NCI-H1694 treated with DMSO at 0.1 percent for 48 hours (cell line): ENCODE measurements at places on chromosomes 1 and 21.

DNA sequence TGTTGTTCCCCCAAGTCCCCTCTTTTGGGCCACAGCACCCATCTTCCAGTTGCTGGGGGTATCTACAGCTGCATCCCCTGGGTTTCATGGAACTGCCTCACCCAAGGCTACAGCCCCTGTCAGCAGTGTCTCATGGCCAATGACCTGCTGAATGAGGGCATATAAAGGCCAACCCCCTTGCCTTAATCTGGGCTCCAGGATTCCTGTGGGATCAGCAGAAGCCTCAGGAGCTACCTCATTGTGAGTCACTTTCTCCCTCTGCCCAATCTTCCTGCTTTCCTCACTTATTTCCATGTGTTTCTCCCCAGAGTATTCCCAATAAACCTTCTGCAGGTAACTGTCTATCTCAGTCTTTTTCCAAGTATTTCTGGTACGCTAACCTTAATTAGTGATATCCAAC lies 37.3 kb upstream of the SYT14 start:
- no peak for DNase-seq

- no peak for DNase-seq
Observed at GRCh38 chr1:204797401-204797800, 73.3 kb upstream of the NFASC start.

GRCh38 chr1:27095576-27095975 lies 59.3 kb downstream of the SLC9A1 start:
- no peak for DNase-seq

GRCh38 chr1:85563139-85563538 lies 17.4 kb upstream of the CCN1 start:
- DNase-seq = no peak

DNA sequence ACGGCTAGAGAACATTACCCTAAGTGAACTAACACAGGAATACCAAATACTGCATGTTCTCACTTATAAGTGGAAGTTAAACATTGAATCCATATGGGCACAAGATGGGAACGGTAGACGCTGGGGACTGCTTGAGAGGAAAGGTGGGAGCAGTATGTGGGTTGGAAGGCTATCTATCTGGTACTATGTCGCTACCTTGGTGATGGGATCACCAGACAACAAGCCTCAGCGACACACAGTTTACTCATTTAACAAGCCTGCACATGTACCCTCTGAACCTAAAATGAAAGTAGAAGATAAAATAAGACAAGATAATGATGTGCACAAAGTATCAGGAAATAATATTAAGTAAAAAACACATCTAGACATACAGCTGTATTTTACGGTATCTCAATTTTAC lies 819 bp downstream of the PYHIN1 start:
- DNase-seq = no peak

DNA sequence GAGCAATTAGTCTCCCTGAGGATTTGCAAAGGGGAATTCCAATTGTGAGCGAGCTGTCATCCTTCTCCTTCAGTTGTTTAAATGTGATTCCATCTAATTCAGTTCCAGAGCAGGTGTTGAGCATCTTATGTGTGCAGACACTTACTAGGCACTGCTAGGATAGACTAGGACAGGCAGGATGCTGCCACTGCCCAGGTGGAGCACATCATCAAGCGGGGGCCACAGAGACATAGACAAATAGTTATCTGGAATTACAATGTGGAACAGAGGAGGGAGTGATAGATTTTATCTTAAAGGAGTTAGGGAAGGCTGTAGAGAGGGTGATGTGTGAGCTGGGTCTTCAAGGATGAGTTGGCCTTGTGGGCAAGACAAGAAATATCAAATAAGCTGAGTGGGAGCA lies 55.9 kb downstream of the CDC7 start:
- DNase-seq = no peak

- no peak for DNase-seq
Observed at GRCh38 chr1:246454655-246455054, 52.4 kb downstream of the SMYD3 start.

- DNase-seq = no peak
Observed at GRCh38 chr1:63779338-63780211, 5.8 kb downstream of the ROR1 start.

DNA sequence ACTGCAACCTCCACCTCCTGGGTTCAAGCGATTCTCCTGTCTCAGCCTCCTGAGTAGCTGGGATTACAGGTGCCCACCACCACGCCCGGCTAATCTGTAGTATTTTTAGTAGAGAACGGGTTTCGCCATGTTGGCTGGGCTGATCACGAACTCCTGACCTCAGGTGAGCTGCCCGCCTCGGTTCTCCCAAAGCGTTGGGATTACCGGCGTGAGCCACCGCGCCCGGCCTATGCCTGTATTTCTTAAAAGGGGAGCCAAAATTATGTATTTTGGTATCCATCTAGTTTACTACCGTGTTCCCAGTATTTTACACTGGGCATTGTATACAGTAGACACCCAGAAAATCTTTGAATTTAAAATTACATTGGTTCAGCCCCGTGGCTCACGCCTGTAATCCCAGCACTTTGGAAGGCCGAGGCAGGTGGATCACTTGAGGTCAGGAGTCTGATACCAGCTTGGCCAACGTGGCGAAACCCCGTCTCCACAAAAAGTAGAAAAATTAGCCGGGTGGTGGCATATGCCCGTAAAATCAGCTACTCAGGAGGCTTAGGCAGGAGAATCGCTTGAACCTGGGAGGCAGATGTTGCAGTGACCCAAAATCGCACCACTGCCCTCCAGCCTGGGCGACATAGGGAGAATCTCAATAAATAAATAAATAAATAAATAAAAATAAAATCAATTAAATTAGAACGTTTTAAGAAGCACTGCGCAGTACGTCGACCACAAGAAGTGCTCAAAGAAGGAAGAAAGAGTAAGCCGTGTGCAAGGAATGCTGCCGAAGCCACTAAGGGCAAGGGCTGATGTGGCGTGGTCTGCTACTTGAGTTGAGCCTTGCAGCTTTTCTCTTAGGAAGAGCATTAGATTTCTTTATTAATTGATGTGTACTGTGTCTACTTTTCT lies 1.5 kb upstream of the THRAP3 start:
- no peak for DNase-seq

GRCh38 chr1:205260948-205261732 lies 33.4 kb downstream of the TMCC2 start:
- DNase-seq = no peak

- DNase-seq = no peak
Observed at GRCh38 chr1:93678491-93678890, 3.1 kb downstream of the BCAR3 start.

DNA sequence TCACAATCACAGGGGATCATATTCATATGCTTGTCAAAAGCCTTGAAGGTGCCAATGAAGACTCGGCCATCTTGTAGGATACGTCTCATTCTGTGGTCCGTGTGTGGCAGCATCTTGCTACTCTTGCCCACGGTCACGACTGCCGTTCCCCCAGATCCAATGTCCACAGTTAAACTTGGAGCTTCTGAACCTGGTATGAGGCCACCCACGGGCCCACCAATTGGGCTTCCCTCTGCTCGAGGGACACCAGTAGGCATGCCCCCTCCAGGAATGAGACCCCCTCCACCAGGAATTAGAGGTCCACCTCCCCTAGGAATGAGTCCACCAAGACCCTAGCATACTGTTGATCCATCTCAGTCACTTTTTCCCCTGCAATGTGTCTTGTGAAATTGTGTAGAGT lies 39.6 kb downstream of the MORN1 start:
- DNase-seq = no peak

GRCh38 chr1:43074709-43075108 lies 97.4 kb downstream of the EBNA1BP2 start:
- DNase-seq = no peak

DNA sequence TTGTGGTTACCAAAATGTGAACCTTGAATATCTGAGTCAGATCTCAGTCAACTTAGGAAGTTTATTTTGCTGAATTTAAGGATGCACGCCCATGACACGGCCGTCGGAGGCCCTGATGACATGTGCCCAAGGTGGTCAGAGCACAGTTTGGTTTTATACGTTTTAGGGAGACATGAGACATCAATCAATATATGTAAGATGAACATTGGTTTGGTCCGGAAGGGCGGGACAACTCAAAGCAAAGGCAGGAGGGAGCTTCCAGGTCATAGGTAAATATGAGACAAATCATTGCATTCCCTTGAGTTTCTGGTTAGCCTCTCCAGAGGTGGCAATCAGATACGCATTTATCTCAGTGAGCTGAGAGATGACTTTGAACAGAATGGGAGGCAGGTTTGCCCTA lies 1.0 kb upstream of the PRMT2 start:
- DNase-seq = no peak

GRCh38 chr1:32249831-32250525 lies 1.1 kb upstream of the LCK start:
- DNase-seq = no peak

- no peak for DNase-seq
Observed at GRCh38 chr1:6508154-6508815, 16.8 kb upstream of the PLEKHG5 start.

GRCh38 chr1:1291548-1292441 lies 11.6 kb downstream of the SCNN1D start:
- DNase-seq = peak; percentile 30

DNA sequence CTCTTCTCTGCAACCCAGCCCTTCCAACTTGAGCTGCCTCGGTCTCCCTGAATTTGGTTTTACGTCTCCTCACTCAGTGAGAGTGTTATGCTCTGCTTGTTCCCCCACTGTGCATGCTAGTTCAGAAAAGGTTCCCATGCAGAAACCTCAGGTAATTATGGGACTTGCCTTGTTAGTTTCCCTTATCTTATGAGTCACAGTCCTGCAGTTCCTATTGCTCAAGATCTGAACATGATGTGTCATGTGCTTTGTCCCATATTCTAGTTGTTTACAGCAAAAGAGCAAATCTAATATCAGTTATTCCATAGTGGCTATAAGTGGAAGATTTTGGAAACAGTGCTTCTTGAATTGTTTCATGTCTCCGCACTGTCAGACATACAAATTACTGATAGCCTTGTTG lies 74.4 kb downstream of the DUSP10 start:
- DNase-seq = no peak

DNA sequence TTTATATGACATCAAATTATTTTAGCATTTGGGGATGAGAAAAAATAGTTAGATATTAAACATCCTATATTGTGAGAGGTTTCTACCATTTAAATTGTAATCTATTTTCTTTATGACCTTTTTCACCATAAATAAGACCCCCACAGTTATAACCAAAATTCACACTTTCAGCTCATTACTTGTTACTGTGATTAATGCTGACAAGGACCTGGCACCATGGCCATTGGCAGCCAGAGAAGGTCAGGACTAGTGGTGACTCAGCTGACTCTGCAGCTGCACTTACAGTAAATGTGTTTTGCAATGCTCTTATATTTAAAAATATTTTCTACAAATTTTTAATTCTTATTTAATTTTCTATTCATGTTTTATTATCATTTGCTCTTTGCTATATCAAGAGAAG lies 133.3 kb upstream of the C1orf105 start:
- DNase-seq = no peak

- no peak for DNase-seq
Observed at GRCh38 chr1:66003690-66004089, 211.0 kb downstream of the PDE4B start.

- no peak for DNase-seq
Observed at GRCh38 chr1:91020486-91020885, 1.3 kb downstream of the ZNF644 start.

DNA sequence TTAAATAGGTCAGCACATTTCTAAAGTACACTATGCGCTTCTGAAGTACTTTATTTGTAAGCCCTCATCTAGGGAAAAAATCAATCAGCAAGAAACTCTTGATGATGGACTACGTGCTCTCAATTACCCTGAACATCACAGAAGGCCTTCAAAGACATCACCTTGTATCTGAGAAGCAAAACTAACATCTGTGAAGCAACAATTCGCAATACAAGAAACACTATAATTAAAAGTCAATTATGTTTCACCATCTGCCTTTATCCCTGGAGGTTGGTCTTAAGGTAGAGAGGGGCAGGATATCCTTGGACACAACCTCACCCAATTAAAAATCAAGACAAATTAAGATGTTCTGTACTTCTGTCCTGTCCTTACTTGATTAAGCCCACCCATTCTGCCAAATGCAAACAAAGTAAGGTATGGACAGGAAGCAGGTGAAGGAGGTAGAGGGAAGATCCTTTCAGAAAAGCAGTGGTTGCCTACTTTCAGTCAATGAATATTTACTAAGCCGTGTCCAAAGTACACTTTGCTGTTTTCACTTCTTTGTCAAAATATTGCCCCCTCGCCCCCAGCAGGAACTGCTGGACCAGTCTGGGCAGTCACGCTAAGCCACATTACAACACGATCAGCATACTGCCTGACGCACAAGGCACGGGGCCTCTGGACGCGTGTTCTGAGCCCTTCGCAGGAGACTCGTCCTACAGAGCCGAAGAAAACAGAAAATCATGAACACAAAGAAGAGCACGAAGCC lies 887 bp downstream of the SLC19A2 start:
- DNase-seq = peak; percentile 14

GRCh38 chr21:37219761-37220432 lies 47.2 kb downstream of the VPS26C start:
- no peak for DNase-seq

GRCh38 chr1:204744107-204744779 lies 58.7 kb upstream of the LRRN2 start:
- peak; percentile 94 for DNase-seq

- DNase-seq = no peak
Observed at GRCh38 chr1:178864326-178864725, 6.6 kb downstream of the ANGPTL1 start.

GRCh38 chr1:80217377-80217986 lies 1211.0 kb upstream of the ADGRL4 start:
- peak; percentile 75 for DNase-seq

GRCh38 chr21:15278279-15278678 lies 213.5 kb upstream of the NRIP1 start:
- DNase-seq = no peak

DNA sequence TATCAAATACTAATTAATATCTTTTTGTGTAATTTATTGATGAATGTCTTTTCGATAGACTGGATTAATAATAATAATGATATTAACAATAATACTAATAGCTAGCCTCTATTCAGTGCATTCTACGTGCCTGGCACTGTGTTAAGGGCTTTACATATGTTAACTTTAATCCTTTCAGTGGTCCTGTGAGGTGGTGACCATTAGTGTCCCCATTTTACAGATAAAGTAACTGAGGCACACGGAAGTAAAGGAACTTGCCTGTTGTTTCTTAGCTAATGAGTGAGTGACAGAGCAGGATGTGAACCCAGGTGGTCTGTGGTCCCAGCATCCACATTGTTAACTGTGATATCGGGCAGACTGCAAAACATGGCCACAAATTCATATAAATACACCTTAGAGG lies 335.7 kb upstream of the PROX1 start:
- no peak for DNase-seq

- DNase-seq = peak; percentile 55
Observed at GRCh38 chr1:41704196-41704595, 214.5 kb downstream of the HIVEP3 start.

- no peak for DNase-seq
Observed at GRCh38 chr1:14194511-14194910, 404.0 kb upstream of the KAZN start.

GRCh38 chr1:8422510-8423268 lies 104.8 kb downstream of the SLC45A1 start:
- DNase-seq = no peak

GRCh38 chr1:18934205-18935000 lies 22.1 kb downstream of the IFFO2 start:
- no peak for DNase-seq
